Glomerular endothelial cell (primary cell): ENCODE measurements at places on chromosomes 6 and 20. TPM values are rescaled to one million over a fixed set of nuclear protein-coding genes. Genes with fewer than 3 reads are reported as not detected.

The CST4 gene
- total RNA-seq = not detected in 2 replicates

The BPIFB2 gene
- total RNA-seq = not detected in 2 replicates

The TTBK1 gene
- 0.06 TPM in 1 of 2 replicates, not detected in the other for total RNA-seq

The ZKSCAN4 gene
- total RNA-seq = 3.9 and 4.0 TPM in 2 replicates

The VWA7 gene
- total RNA-seq = 0.34 and 0.58 TPM in 2 replicates

The SCUBE3 gene
- total RNA-seq = 0.73 and 2.3 TPM in 2 replicates

The SLC13A3 gene
- 0.10 and 0.47 TPM in 2 replicates for total RNA-seq

The ANKRD66 gene
- total RNA-seq = not detected in 2 replicates

The PACSIN1 gene
- total RNA-seq = not detected in 2 replicates

The OR2H1 gene
- not detected in 2 replicates for total RNA-seq

The PAX1 gene
- not detected in 2 replicates for total RNA-seq

The NDRG3 gene
- 21.0 and 25.6 TPM in 2 replicates for total RNA-seq

The EPB41L1 gene
- 26.0 and 33.9 TPM in 2 replicates for total RNA-seq

The NINL gene
- 9.7 and 16.8 TPM in 2 replicates for total RNA-seq

The NKAIN4 gene
- total RNA-seq = 0.58 and 4.8 TPM in 2 replicates

The KIF25 gene
- not detected in 2 replicates for total RNA-seq

The TSPO2 gene
- total RNA-seq = not detected in 2 replicates

The BYSL gene
- total RNA-seq = 11.5 and 24.3 TPM in 2 replicates

The C20orf144 gene
- total RNA-seq = not detected in 2 replicates

The COL20A1 gene
- total RNA-seq = not detected in 2 replicates

The MRPS26 gene
- total RNA-seq = 30.8 and 37.9 TPM in 2 replicates

The TJAP1 gene
- total RNA-seq = 26.0 and 26.5 TPM in 2 replicates

The FRK gene
- 0.06 and 0.53 TPM in 2 replicates for total RNA-seq
